H7 (cell line): ENCODE measurements at places on chromosomes 3 and 15. TPM values are rescaled to one million over a fixed set of nuclear protein-coding genes. Genes with fewer than 3 reads are reported as not detected.
A peak's percentile ranks its signal among the peaks of the same experiment; 100 is the strongest.

GRCh38 chr15:68053001-68053400 lies 1.1 kb upstream of the PIAS1 start:
- DNase-seq = no peak

CAMP gene
- not detected in 2 replicates for total RNA-seq

DNA sequence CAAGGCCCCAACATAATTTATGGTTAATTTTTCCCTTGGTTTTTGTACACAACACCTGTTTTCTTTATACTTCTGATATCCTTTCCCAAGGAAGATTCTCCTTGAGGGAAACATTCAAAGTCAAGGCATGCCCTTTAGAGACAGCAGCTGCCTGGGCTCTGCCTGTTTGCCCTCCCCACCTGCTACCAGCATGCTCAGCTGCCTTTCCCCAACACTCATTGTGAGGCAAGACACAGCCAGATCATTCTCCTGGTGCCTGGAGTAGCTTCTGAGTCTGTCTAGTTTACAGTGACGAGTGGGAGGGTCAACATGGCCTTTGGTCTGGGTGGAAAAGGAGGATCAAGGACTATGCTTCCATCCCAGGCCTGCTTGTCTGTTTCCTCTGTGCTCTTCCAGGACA lies 132.5 kb downstream of the EPHB1 start:
- DNase-seq = no peak

GPX1 gene
- 222 and 298 TPM in 2 replicates for total RNA-seq

- peak; percentile 98 for DNase-seq
Measured at GRCh38 chr15:63041974-63042876, at the start of gene TPM1. Gene TPM1 (plus strand): TSS chr15:63042747. CDS start chr15:63042830, 83 bp downstream.

ACAN gene
- 0.33 and 0.59 TPM in 2 replicates for total RNA-seq

SPATA12 gene
- total RNA-seq = 0.14 TPM in 1 of 2 replicates, not detected in the other

DUOXA2 gene
- not detected in 2 replicates for total RNA-seq
